T-helper 17 cell (primary cell): ENCODE measurements at places on chromosomes 5 and 9. TPM values are rescaled to one million over a fixed set of nuclear protein-coding genes. Genes with fewer than 3 reads are reported as not detected.

- no peak for DNase-seq
Observed at GRCh38 chr5:169914766-169915165, 65.5 kb downstream of the INSYN2B start.

- DNase-seq, result no peak
Observed at GRCh38 chr5:174176511-174176910, 131.0 kb downstream of the NSG2 start.

- no peak for DNase-seq
Observed at GRCh38 chr5:149540089-149540488, 11.2 kb downstream of the CSNK1A1 start.

DNA sequence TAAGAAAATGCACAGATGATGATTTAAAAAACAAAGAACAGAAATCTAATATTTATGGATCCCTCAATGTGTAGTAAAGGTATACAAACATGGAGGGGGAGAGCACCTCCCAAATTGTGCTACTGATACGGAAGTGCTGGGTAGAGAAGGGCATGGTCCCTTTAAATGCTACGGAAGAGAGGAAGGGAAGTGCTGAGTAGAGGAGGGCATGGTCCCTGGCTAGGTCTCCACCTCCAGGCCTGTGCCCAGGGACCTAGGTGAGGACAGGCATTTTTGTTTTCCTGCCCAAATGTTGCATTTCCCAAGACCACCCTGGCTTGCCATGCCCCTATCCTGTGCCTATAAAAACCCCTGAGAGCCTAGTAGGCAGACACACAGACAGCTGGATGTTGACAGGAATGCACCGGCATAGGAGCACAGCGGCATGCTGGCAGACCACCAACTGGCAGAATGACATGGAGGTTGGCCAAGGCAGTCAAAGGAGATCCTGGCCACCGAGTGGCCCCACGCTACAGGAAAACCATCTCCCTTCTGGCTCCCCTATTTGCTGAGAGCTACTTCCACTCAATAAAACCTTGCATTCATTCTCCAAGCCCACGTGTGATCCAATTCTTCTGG lies 62.1 kb upstream of the SPDL1 start:
- no peak for DNase-seq

GRCh38 chr9:3850098-3850497 lies 324.3 kb upstream of the RFX3 start:
- no peak for DNase-seq

DNA sequence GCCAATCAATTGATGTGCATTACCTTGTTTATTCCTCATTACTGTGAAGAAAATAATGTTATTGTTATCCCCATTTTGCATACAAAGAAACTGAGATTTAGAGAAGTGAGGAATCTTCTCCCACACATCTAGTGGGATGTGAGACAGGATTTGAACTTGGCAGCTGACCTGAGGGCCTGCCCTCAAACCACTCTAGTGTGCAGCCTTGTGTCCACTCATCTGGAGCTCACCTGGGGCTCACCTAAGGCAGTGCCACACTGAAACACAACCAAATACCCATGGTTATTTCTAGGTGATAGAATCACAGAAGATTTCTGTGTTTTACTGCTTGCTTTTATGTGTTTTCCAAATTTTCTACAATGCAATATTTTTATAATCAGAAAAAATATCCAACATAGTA lies 94.7 kb upstream of the SAP30L start:
- no peak for DNase-seq

- no peak for DNase-seq
Observed at GRCh38 chr9:133532937-133533668, 1.4 kb upstream of the ADAMTSL2 start.

GRCh38 chr9:20220286-20220685 lies 402.0 kb downstream of the MLLT3 start:
- DNase-seq, result no peak

GRCh38 chr5:142152384-142152732 lies 43.8 kb downstream of the NDFIP1 start:
- no peak for DNase-seq

DNA sequence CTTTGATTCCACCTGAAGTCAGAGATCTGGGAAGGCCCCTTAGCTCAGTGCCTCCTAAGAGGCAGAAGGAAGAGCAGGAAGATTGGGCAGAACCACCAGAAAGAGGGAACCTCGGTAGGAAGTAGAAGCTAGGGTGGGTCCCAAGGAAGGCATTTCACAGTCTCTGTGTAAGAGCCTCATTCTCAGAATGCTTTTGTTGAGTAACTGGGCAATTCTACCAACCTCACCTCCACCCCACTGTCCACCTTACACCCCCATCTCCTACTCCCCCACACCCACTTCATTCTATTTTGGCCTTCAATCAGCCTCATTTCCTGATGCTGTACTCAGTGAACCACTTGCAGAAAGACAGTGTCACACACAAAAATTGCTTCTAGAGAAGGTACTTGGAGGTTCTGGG lies 3.5 kb downstream of the HBEGF start:
- DNase-seq, result no peak

DNA sequence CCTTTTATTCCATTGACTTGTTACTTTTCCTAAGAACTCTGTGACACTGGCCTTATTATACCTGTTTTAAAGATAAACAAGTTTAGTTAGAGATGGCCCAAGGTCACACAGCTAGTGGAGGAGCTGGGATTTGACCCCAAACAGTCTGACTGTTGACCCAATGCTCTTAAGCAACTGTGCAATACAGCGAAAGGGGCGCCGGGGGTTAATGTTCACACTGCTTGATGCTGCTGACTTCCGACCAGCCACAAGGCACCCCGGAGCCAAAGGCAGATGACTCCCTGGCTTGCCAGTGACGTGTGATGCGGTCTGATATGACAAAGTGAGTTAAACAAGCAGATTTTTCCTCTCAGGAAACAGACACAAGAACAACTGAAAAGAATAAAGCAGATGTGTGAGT lies 23.9 kb downstream of the PIK3R1 start:
- DNase-seq, result peak; percentile 59

DNA sequence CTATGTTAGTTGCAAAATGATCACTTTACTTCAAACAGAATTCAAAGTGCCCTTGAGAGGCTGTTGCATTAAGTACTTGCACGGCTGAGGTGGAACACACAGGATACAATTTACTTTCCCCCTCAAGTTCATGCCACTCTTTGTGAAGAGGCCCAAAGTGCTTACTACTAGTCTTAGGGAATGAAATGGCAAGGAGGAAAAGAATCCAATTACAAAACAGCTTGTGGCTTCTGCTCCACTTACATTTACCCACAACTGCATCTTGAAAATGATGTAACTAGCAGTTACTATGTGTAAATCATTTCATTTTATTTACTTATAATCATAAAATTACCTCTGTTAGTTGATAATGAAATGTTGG lies 14.6 kb downstream of the FOXD1 start:
- no peak for DNase-seq

The EGFL7 gene
- 5.7 TPM for total RNA-seq

- DNase-seq, result no peak
Observed at GRCh38 chr5:67118050-67118620, 78.5 kb downstream of the CD180 start.

DNA sequence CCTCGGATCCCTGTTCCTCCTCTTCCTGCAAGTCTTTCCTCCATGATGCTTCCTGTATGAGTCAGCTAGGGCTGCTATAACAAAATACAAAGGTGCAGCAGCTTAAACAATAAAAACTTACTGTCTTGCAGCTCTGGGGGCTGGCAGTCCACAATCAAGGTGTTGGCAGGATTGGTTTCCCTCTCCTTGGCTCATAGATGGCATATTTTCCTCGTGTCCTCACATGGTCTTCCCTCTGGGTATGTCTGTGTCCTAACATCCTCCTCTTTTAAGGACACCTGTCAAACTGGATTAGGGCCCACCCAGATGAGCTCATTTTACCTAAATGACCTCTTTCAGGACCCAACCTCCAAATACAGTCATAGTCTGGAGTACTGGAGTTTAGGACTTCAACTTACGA lies 117.5 kb downstream of the MED10 start:
- no peak for DNase-seq

- no peak for DNase-seq
Observed at GRCh38 chr5:150224483-150225027, 34.7 kb downstream of the SLC6A7 start.

DNA sequence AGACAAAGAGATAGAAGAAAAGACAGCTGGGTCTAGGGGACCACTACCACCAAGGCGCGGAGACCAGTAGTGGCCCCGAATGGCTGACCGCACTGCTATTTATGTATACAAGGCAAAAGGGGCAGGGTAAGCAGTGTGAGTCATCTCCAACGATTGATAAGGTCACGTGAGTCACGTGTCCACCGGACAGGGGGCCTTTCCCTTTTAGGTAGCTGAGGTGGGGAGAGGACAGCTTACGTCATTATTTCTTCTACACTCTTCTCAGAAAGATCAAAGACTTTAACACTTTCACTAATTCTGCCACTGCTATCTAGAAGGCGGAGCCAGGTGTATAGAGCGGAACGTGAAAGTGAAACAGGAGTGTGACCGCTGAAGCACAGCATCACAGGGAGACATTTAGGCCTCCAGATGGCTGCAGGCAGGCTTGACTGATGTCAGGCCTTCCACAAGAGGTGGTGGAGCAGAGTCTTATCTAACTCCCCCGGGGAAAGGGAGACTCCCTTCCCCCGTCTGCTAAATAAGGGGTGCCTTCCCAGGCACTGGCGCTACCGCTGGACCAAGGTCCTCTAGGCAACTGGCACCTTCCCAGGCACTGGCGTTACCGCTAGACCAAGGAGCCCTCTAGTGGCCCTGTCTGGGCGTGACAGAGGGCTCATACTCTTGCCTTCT lies 6.1 kb upstream of the PRR16 start:
- DNase-seq, result no peak
